ENCODE measurements at places on chromosomes 6 and 20. TPM values are rescaled to one million over a fixed set of nuclear protein-coding genes. Genes with fewer than 3 reads are reported as not detected.

Gene FOXA2
- not detected for polyA plus RNA-seq

Gene COL11A2
- polyA plus RNA-seq, result 0.38 TPM

Gene C20orf202
- not detected for polyA plus RNA-seq

Gene ZSCAN23
- polyA plus RNA-seq, result 0.89 TPM

Gene PDYN
- polyA plus RNA-seq, result not detected

Gene WFDC2
- polyA plus RNA-seq, result not detected

Gene DEFB132
- polyA plus RNA-seq, result not detected

Gene NINL
- polyA plus RNA-seq, result 10.4 TPM

Gene CD24
- polyA plus RNA-seq, result 0.07 TPM

Gene COL19A1
- not detected for polyA plus RNA-seq

Gene ARMC2
- polyA plus RNA-seq, result 3.9 TPM

Gene SLC17A4
- polyA plus RNA-seq, result not detected

- DNase-seq, result peak; percentile 40
Observed at GRCh38 chr6:79671600-79672266, 40.6 kb downstream of the SH3BGRL2 start.

GRCh38 chr6:122569230-122569771 is 40.9 kb upstream of the PKIB start:
- peak; percentile 1 for DNase-seq

DNA sequence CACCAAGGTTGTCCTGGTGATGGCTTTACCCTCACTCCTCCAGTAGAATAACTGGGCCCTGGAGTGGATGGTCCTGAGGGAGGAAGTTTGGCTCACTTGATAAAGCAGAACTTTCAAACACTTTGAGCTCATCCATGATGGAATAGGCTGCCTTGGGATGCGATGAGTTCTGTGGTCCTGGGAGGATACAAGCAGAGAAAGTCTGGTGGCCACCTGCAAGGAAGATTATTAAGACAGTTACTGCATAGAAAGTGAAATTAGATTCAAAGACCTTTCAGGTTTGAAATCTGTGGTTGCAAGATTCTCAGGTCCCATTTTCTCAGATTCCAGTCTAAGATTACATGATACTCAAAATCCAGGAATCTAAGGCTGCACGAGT is 19.9 kb upstream of the CCN5 start:
- DNase-seq, result no peak

GRCh38 chr20:57325632-57326356 is 3.8 kb upstream of the SPO11 start:
- no peak for DNase-seq

DNA sequence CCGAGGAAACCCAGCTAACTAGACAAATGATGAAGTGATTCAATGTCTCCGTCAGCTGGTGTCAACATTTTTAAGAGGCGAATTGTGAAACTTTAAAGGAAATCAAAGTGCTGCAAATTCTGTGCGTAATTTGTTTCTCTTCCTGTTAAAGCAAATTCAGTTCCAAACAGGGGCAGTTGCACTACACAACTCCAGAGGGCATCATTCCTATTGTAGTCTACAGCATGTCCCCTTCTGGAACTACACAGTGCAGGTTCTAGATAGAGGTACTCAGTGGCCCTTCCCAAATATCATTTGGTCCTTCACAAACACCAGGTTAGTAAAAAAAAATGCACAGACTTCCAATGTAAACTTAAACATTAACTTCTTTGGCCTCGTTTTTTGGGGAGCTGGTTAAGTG is 38.3 kb upstream of the SMLR1 start:
- no peak for DNase-seq

DNA sequence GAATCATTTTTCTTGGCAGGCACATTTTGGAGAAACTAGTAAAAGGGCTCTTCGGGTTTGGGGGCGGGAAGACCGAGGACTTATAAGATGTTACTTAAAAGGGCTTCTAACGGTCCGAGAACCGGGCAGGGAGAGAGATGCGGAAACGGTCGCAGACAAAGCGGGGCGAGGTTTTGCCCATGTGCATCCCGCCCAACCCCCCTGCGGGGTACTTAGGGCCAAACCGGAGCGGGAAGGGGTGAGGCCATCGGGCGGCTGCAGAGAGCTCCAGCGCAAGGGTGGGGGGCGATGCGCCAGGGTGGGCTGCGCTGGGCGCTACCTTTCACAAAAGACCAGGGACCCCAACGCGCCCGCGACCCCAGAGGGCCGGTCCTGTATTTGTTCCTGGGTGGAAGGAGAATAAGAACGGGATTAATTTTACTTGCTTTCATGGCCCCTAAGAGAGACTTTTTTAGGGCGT is 616 bp downstream of the TUBB start:
- peak; percentile 32 for DNase-seq

- no peak for DNase-seq
Observed at GRCh38 chr6:32815996-32816395, 806 bp downstream of the HLA-DOB start.

GRCh38 chr6:102902471-102902870 is 1509.0 kb downstream of the GRIK2 start:
- no peak for DNase-seq

DNA sequence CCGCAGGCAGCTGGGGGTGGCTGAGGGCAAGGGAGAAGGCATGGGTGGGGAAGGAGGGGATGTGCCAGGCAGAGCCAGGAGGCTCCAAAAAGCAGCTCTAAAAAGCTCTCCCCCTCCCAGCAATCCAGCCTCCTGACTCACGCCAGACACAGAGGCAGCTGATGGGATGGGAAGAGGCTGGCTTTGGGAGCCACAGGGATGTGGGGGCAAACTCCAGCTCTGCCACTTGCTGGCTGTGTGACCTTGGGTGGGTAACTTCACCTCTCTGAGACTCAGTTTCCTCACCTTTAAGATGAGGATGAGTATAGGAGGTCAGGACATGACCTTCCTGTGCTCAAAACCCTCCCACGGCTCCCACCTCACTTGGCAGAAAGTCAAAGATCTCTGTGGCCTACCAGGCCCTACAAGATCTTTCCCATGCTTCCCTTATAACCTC is 148.9 kb downstream of the CEBPB start:
- peak; percentile 69 for DNase-seq

DNA sequence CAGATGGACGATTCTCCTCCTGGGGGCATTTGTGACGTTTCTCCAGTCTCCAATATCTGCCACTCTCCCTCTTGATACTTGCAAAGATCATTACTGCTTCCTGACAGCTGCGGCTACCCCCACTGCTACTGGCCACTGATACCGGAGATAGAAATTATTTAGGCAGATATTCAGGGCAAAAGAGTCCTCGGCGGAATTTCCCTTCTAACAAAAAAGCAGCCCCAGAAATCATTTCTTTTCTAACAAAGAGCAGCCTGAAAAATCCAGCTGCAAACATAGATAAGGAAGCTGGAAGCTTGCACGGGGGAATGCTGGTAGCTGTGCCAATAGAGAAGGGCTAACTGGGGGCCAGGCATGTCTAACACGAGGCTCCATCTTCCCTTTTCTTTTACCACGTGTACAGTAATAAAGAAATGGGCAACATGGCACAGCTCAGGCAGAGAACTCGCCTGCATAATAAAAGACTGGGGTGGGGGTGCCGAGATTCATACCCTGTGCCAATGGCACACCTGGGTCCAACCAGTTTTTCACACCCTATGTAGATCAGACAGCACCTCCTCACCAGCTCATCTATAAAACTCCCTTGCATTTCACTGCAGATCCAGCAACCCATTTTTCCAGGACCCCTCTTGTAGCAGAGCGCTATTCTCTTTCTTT is 6.1 kb downstream of the TP53RK start:
- no peak for DNase-seq

GRCh38 chr6:68139130-68139529 is 496.0 kb upstream of the ADGRB3 start:
- no peak for DNase-seq

DNA sequence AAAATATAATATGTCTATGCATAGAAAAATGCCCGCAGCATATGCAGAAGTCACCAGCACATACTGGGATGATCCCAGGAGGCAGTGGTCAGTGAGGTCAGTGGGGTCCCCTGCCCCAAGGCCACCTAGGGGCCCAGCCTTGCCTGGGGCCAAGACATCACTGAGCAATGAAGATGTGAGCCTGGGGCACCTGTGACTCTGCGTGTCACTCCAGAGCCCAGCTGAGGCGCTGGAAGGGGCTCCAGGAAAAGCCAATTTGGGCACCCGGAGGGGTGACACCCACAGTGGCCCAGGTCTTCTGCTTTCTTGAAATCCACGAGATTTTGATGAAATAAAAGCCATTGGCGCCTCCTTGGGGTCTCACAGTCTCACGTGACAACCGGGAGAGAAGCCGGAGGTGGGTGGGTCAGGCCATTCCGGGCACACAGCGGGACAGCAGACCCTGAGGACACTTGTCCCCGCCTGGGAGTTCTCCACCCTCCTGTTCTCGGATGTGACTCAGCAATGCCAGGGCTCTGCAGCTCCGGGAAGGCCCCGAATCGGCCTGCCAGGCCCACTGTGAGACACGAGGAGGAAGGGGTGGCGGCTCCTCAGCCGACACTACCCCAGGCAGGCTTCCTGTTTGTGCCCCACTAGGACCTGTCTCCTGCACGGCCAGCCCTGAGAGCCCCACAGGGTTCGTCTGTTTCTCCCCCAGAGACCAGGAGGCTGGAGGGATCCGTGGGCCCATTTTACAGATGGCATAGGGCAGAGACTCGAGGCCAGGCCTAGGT is 24.4 kb upstream of the SLCO4A1 start:
- DNase-seq, result no peak

DNA sequence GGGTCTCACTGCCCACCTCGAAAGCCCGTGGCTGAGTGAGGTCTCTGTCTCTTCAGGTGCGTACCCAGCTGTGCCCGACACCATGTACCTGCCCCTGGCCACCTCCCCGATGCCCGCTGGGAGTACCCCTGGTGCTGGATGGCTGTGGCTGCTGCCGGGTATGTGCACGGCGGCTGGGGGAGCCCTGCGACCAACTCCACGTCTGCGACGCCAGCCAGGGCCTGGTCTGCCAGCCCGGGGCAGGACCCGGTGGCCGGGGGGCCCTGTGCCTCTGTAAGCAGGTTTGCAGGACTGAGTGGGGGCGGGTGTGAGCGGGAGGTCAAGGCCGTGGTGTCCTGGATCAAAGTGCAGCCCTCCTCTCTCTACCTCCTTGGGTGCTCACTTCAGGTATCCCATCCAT is 4.7 kb downstream of the CCN5 start:
- DNase-seq, result no peak

GRCh38 chr20:25336561-25337422 is 53.8 kb downstream of the ABHD12 start:
- peak; percentile 35 for DNase-seq

- DNase-seq, result no peak
Observed at GRCh38 chr6:24744911-24745310, 26.0 kb upstream of the C6orf62 start.

GRCh38 chr6:135310291-135310690 is 129.2 kb downstream of the MYB start:
- DNase-seq, result no peak

GRCh38 chr6:36132246-36132895 is 2.1 kb downstream of the MAPK13 start:
- DNase-seq, result no peak

DNA sequence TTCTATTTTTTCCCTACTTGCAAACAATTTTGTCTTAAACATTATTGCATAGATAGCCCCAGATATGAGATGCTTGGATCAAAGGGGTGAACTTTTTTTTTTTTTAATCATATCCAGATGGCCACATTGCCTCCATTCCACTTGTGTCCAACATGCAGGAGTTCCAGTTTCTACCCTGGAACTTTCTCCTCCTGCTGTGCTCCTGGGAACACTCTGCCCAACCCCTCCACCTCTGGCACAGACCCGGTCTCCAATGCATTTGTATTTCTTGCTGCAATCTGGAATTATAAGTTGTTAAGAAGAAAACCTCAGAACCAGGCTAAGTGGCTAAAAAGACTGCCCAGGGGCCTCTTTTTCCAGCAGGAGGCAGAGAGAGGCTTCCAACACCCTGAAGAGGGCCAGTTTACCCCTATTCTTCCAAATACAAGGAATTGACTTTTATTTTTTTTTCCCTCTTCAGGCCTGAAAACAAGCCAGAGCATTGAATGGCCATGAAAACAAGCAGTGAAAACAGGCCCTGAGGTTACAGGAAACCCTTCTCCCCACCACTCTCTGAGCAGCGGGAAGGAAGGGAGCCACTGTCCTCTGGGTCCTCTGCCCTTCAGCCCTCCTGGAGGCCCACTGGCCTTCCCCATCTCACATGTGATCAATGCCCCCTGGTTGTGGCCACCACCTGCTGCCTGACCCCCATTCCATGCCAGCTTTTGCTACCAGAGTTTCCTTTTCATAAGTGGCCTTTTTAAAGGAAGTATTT is 44.3 kb downstream of the PDYN start:
- no peak for DNase-seq

- peak; percentile 36 for DNase-seq
Observed at GRCh38 chr6:89927791-89928550, 33.7 kb downstream of the GJA10 start.

- DNase-seq, result no peak
Observed at GRCh38 chr20:20277894-20278335, 90.0 kb upstream of the INSM1 start.

DNA sequence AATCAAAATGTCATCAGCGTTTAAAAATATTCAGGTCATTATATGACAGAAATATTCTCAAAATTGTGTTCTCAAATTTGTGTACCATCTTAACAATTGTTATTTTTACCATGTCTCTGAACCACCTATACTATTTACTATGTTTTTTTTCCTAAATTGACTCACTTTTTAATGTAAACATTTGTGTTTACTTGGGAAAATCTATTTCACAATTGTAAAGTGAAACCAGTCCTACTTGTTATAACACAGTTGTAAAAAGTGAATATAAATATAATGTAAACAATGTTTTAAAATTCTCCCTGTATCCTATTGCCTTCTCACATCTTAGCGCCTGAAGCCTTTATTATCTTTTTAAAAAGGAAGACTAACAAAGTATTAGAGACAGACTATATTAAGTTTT is 83.5 kb downstream of the ADGRG6 start:
- DNase-seq, result no peak

DNA sequence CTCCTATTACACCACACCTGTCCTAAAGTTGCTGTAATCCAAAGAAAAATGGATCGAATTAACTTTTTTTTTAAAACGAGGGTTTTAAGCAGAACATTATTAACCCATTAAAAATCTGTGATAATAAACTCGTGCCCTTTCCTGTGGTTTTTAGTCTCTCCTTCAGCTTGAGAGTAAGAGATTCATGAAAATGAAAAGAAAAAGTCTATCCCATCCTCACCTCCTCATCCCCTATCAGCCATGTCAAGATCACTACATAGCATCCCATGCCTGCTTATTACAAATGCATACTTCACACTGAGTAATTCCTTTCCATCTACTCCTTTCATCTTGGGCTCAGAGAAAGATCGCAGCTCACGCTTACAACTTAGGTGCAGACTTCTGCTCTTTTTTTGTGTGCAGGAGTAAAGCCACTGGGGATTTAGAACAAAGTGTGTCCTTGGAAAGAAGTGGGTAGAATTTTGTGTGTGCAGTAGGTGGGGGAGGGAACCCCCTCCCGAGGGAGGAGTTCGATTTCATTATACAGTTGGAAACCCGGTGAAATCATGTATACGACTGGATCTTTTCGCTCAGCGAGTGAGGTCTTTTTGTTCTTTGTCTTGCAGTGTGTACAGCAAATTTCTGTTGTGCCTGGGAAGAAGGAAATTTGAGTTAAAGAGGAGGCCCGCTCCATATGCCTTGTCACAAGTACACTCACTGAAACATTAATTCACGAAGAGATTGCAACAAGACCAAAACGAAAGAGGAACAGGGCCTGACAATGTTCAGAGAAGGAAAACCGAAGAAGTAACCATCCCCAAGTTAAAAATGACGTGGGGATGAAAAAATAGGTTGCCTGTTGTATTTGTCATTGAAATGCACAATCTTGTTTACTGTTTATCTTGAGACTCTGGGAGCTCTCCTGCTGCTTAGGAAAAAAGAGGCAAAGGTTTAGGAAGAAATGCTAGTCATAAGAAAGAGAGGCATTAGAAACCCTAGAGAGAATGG is 146.5 kb upstream of the ZNF217 start:
- peak; percentile 44 for DNase-seq

Measured in IMR-90 (cell line).